ENCODE measurements at places on chromosomes 13 and 19.
A peak's percentile ranks its signal among the peaks of the same experiment; 100 is the strongest.

GRCh38 chr19:44003461-44004009, 778 bp downstream of the ZNF230 start:
- no peak for DNase-seq

- DNase-seq, result no peak
Measured at GRCh38 chr19:38564981-38565690, 52.6 kb downstream of the MAP4K1 start.

- DNase-seq, result no peak
Measured at GRCh38 chr13:41490371-41491015, 33.1 kb downstream of the RGCC start.

DNA sequence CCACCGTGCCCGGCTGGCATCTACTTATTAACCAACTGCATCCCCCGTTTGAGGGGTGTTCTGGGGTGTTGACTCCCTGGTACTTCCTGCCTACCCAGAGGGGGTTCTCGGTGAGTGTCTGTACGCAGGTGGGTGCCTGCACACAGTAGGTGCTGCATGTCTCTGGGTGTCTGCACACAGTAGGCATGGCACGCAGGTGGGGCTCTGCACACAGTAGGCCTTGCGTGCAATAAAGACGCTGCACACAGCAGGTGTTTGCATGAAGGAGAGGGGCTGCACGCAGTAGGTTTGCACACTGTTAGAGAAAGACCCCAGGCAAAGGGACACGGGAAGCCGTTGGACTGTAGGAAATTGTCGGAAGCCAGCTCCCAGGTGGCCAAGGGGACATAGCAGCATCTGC, 11.2 kb downstream of the GADD45B start:
- DNase-seq, result no peak

DNA sequence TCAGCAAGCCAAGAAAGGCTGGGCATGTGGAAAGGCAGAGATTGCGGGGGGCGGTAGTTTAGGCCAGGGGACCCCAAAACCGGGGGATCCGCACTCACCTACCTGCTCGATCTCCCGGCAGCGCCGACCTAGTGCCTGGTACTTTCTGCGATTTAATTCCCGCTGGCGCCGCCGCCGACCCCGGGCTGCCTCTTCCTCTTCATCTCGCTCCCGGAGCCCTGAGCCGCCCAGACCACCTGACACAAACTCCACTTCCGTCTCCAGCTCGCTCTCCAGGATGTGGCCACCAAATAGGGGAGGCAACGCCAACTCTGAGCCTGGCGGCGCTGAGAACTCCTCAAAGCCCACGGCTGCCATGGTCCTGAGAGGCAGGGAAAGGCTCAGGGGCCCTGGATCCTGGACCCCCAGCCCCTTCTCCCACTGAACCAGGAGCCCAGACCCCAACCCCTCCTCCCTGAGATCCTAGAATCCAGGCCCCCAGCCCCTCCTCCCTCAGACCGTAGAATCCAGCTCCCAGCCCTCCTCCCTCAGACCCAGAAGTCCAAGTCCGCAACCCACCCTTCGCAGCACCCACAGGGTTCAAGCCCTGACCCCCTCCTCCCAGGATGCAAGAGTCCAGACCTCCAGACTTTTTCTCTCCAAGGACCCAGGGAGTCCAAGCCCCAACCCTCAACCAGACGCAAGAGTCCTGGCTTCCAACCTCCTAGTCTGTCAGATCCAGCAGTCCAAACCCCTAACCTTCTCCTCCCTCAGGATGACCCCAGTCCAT, 933 bp downstream of the TFPT start:
- peak; percentile 59 for DNase-seq

DNA sequence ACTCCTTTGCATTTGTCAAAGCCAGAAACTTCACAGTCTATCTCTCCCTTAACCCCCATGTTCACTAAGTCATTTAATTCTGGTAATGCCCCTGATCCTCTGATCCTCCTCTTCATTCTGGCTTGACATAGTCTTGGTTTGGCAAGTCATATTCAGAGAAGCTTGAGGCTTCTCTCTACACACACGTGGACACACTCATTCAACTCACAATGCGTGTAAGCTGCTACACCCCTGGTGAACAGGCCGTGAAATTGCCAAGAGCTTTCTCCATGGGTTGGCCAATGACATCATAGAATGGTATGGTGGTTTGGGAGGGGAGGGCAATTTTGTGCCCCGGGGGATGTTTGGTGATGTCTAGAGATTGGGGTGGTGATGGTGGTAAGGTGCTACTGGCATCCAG, 47.9 kb upstream of the FLT1 start:
- DNase-seq, result no peak

GRCh38 chr19:7504684-7505083, 11.2 kb upstream of the ZNF358 start:
- DNase-seq, result no peak

All from central memory CD4-positive, alpha-beta T cell (primary cell).